H54 (cell line): ENCODE measurements at places on chromosomes 4 and X.

GRCh38 chr4:181372014-181372413 is 871.2 kb upstream of the TENM3 start:
- no peak for DNase-seq

DNA sequence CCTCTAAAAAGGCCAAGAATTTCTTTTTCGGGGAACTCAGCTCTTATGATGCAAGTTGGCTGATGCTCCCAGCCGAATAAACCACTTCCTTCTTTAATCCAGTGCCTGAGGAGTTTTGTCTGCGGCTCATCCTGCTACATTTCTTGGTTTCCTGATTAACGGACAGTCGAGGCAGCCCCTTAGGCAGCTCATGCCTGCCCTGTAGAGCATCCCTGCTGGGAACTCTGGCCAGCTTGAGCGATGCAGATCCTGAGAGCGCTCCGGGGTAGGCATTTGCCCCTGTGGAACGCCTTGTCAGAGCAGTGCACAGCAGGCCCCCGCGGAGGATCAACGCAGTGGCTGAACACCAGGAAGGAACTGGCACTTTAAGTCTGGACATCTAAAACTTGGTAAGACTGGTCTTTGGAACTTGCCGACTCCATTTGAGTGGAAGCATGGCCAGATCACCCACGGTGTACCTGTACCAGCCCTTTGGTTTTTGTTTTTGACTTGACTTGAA is 3.1 kb downstream of the CT45A10 start:
- no peak for DNase-seq

GRCh38 chr4:138535316-138535715 is 293.2 kb upstream of the SLC7A11 start:
- DNase-seq, result no peak

- DNase-seq, result no peak
Measured at GRCh38 chrX:101383679-101384205, 2.2 kb downstream of the BTK start.

DNA sequence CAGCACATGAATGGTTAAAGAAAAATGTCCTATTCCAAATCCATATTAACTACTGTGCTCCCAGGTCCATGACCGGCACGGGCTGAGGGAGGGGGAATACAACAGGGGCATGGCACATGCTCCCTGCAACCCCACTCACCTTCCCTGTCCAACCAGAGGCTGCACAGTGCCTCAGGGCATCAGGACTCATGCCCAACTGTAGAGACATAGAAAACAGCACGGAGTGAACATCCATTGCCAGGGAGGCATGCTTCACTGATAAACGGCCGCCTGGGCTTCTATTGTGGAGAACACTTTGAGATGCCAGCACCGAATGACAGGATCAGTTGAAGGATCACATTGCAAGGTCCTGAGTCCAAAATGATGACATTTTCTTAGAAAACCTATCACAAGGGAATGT is 140.6 kb downstream of the STK32B start:
- no peak for DNase-seq

GRCh38 chr4:55347610-55348228 is 1.7 kb downstream of the SRD5A3 start:
- no peak for DNase-seq
